ENCODE measurements at places on chromosomes 7 and 10.
A peak's percentile ranks its signal among the peaks of the same experiment; 100 is the strongest.

- DNase-seq, result no peak
Observed at GRCh38 chr7:133511252-133511651, 258.4 kb downstream of the EXOC4 start.

DNA sequence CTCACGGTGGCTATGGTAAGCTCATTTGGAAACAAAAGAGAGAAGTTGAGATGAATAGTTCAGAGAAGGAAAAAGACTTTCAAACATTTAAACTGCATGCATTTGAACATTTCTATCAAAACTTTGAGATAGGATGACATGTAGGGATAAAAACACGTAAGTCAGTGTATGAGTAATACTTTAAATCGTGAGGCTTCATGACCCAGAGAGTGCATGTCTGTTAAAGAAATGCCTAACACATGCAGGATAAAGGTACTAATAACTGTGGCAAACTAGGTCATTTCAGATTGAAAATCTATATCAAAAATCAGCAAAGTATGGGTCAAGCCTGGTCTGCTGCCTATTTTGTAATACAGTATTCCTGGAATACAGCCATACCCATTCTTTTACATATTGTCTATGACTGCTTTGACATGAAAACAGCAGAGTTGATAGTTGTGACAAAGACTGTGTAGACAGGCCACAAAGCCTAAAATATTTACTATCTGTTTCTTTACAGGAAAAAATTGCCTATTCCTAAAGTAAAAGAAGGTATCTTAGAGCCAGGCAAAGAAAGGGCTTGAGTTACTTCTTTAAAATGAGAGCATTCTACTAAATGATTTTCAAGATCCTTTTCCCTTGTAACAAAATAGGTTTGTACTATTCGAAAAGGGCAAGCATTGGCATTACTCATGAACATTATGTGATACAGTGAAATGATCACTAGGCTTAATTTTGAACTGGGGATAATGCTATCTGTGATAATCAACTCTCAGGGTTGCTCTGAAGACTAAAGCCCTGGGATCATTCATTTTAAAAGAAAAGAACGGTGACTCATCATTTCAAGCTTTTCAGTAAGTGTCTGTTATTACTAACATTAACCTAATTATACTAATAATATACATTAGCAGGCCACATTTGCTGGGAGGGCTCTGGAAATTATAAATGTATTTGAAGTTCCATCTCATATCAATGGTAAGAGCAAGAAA lies 185.9 kb downstream of the CRPPA start:
- no peak for DNase-seq

- DNase-seq, result no peak
Observed at GRCh38 chr10:6382081-6382480, 179.3 kb downstream of the PFKFB3 start.

DNA sequence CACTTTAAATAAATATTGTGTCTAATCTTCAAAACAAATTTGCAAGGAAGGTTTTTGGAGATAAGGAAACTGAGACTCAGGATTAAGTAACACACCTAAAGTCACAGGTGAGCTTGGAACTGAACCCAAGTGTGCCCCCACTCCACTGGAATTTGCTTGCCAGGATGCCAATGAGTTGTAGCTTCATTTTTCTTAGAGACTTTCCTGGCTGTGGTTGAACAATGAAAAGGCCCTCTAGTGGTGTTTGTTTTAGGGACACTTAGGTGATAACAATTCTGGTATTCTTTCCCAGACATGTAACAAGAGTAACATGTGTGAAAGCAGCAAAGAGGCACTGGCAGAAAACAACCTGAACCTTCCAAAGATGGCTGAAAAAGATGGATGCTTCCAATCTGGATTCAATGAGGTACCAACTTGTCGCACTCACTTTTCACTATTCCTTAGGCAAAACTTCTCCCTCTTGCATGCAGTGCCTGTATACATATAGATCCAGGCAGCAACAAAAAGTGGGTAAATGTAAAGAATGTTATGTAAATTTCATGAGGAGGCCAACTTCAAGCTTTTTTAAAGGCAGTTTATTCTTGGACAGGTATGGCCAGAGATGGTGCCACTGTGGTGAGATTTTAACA lies 1.5 kb downstream of the IL6 start:
- peak; percentile 6 for DNase-seq

DNA sequence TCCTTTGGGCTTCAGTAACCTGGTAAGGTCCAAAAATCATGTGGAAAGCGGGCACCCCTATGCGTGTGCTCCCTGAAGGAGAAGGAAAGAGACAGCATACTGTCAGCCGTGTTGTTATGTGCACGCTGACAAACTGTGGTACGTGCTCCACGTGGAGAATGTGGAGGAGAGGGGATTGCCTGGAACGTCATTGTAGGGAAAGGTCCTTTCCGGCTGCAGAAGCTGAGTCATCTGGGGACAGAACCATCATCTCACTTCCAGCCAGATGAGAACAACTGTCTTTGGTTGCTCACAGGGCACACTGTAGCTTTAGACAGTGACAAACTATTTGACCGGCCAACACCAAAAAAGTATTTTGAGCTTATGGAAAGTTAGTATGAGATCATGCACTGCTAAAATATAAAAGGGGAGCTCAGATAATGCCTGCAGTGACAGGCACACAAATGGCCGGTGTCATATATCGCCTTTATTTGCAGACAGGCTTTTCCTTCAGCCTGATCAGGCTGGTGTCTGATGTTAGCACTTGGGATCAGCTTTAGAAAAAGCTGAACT lies 38.8 kb upstream of the GRB10 start:
- no peak for DNase-seq

DNA sequence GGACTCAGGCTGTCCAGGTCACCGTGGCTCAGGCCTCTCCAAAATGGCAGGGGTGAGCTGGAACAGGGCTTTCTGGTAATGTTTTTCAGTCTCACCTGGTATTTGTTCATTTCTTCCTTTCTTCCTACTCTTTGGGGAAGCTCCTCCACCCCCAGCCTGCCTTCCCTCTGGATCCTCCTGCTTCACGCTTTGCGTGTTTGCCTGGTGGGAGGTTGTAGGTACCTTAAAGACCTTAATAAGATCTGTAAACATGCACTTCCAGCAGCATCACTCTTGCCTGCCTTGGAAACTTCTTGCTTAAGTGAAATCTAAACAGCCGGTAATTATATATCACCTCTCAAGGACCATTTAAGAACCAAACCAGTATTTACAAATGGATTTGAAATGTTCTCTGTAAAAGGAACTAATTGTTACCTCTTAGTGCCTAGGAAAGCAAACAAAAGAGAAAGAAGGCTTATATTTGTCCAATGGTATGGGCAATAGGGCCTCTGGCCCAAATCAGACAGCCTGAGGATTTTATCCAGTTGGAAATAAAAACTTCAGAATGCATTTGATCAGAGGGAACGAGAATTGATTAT lies 339.9 kb downstream of the CCSER2 start:
- DNase-seq, result no peak

DNA sequence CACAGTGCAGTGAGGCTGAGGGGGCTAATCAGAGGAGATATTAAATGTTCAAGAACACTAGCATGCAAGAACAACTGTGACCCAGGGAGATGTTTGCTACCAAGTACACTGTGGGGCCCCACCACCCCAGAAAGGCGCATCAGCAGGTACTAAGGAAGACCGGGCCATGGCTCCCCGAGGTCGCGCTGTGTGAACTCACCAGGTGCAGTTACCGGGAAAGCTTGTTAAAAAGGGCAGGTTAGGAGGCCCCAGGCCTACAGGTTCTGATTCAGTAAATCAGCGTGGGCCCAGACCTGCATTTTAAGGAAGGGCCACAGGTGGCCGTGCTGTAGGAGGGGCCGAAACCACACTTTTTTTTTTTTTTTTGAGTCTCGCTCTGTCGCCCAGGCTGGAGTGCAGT lies 54.6 kb downstream of the TMEM209 start:
- DNase-seq, result no peak

All from NCI-H1694 (cell line).